Fibroblast of gingiva (primary cell): ENCODE measurements at places on chromosomes 16 and 17.

DNA sequence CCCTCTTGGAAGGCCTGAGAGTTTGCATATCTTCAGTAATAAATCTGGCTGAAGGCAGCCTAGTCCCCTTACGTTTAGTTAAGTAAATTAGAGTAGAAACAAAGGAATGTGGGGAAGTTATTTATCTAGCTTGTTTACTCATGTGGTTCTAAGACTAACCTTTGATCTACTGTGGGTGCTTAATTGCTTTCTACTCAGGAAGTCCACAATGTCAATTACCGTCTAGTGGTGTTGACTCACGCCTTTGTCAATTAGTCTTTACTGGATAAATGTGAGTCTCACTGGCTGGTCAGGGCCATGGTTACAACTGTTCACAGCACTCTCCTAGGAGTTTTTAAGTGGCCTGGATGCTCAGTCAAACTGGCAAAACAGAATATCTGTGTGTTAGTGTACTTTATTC is 2338.4 kb downstream of the TP53TG3F start:
- DNase-seq, result no peak

GRCh38 chr17:80774643-80775281 is 216.9 kb upstream of the CHMP6 start:
- no peak for DNase-seq

DNA sequence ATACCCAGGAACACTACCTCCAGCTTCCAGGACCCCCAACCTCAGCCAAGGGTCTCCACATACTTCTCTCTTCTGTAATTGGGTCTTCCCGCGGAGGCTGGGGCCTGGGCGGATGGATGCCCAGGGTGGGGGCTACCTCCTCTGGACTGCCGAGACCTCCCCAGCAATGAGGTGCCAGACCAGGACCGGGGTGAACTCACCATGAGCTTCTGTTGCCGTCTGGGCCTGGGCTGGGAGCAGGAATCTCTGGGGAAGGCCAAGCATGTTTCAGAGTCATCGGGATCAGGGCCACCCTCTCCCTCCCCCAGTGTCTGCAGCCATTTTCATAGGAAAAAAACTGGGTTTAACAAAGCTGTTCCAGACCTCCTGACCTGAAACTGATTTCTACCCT is 10.3 kb upstream of the BAHCC1 start:
- no peak for DNase-seq

GRCh38 chr17:45235416-45236281 is 14.0 kb downstream of the FMNL1 start:
- DNase-seq, result peak; percentile 58

DNA sequence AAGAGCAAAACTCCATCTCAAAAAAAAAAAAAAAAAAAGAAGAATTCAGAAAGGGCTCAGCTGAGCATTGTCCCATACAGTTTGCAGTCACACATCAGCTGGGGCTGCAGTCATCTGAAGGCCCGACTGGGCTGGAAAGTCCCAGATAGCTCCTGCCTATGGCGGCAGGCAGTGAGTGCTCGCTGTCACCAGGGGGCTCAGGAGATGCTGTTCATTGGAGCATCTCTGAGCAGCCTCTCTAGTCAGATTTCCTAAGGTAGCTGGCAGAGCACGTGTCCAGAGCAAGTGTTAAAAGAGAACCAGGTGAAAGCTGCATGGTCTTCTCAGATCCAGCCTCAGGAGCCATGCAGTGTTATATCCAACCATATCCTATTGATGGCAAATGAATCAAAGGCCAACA is 75.8 kb downstream of the WSCD1 start:
- no peak for DNase-seq

DNA sequence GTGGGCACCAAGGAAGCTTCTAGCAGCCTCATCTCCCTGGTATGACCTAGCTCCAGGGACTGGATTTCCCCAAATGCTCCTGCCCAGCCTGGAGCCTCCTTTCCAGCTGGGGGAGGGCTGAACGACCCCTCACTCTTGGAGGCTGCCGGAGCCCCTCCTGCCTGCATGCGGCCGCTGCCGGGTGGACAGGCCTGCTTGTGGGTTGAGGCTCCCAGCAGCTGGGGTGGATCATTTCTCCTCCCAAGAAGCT is 213.6 kb downstream of the SEC14L1 start:
- DNase-seq, result no peak

GRCh38 chr17:63821804-63822203 is 5.4 kb upstream of the PSMC5 start:
- no peak for DNase-seq

- no peak for DNase-seq
These were observed 1.6 kb downstream of the SUMO2 start for GRCh38 chr17:75181110-75181509.

DNA sequence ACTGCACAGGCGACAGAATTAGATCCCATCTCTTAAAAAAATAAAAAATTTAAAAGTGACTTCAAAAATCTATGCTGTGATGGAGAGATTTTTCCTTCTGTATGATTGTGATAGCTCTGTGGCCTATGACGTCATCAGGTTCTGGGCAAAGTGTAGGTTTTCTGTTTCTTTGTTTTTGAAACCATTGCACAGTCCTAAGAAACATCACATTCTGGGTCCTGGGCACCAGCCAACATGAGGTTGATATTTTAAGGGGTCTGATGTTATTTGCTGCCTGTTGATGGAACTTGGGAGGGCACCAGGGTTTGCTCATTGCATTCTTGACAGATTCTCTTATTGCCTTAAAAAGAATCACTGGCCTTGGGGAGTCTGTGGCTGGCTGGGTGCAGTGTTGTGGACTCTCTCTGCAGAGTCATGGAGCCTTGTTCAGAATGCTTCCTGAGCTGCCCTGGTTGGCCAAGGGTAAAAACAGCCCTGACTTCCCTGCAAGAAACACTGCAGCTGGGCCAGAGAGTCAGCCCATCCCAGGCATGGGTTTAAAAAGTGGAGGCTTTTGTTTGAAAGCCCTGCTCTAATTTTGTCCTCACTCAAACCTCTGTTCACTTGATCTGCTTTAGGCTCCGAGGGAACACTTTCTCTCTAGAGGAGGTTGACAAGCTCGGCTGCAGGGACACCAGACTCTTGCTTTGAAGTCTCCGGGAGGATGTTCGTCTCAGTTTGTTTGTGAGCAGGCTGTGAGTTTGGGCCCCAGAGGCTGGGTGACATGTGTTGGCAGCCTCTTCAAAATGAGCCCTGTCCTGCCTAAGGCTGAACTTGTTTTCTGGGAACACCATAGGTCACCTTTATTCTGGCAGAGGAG is 10.5 kb upstream of the CYLD start:
- DNase-seq, result no peak

GRCh38 chr17:7573324-7574080 is 5.9 kb upstream of the CD68 start:
- DNase-seq, result peak; percentile 94

- DNase-seq, result peak; percentile 83
These were observed 177.4 kb upstream of the CDH5 start for GRCh38 chr16:66188917-66189725.

- no peak for DNase-seq
These were observed 299.3 kb upstream of the SOX9 start for GRCh38 chr17:71821511-71821910.
